Stimulated activated CD4-positive, alpha-beta T cell treated with anti-CD3 and anti-CD28 coated beads, Interleukin-15, amount 100 ng/mL, for 48 hours (primary cell): ENCODE measurements at places on chromosomes 3 and 15.

DNA sequence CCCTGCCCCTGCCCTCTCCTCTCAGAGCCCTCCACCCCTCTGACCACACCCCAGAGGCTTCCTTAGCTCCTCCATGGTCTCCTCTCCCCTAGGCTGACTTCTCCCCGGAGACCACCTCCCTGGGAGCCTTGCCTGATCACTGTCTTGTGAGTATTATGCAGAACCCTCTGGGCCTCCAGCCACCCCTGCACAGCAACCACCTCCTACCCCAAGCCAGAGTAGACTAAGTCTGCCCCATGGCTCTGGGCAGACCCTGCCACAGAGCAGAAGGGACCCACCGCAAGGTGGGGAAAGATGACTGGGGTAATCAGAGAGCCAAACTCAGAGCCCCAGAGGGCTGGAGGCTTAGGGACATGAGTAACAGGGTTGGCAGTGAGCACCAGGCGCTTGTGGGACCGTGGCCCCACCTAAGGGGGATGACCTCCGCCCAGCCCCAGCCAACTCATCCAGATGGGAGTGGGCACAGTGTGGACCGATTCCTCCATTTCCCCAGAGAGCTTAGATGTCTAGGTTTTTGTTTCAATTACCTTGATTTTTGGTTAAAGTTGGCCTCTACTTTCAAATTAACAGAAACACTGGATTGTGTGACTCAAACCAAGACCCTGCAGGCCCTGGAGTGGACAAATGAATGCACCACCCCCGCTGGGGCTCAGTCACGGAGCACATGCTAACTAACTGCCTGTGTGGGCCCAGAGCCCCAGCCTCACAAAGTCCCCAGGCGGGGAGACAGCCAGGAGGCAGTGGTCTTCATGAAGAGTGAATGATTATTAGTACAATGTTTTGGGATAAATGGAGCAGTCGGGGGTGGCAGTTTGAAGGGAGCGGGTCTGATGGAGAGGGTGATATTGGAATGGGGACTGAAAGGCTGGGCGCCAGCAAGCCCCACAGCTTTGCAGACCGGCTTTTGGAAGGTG lies 119.4 kb upstream of the PRR20G start:
- no peak for DNase-seq

DNA sequence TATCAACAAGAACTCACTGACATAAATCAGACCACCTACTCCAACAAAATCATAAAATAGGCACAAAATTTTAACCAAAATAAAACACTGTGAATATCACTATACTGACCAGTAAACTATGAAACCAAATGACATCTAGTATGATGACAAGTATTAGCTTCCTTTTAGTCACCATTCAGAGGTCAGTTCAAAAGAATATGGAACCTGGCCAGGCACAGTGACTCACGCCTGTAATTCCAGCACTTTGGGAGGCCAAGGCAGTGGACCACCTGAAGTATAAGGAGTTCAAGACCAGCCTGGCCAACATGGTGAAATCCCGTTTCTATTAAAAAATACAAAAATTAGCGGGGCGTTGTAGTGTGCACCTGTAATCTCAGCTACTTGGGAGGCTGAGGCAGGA lies 65.8 kb downstream of the SMARCC1 start:
- no peak for DNase-seq

- no peak for DNase-seq
These were observed 247.2 kb downstream of the ZIC4 start for GRCh38 chr3:147159141-147159540.

GRCh38 chr3:13470894-13471574 lies 9.1 kb upstream of the HDAC11 start:
- DNase-seq: no peak

GRCh38 chr3:39191111-39191510 lies 1.3 kb downstream of the XIRP1 start:
- DNase-seq: no peak

DNA sequence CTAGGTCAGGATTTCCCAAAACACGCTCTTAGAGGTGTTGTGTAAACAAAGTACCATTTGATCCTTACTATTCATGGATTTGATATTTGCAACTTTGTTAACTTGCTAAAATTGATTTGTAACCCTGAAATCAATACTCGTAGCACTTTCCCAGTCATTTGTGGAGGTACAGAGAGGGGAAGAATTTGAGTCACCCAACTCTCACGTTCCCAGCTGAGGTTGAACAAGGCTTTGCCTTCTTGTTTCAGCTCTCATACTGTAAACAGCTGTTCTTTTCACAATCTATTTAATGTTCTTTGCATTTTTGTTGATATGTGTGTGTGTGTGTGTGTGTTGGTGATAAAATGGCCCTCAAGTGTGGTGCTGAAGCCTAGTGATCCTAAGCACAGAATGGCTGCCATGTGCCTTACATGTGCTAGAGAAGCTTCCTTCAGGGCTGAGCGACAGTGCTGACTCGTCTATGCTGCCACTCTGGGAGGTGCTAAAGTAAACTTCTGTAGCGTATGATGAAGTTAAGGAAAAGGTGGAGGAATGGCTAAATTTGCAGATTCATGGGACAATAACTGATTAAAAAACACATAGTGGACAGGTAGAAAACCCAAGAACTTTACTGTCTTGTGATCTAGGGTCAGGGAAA lies 173.2 kb downstream of the APBA2 start:
- no peak for DNase-seq

GRCh38 chr3:170621256-170621655 lies 35.4 kb upstream of the SLC7A14 start:
- DNase-seq: no peak

GRCh38 chr3:23051240-23052140 lies 151.6 kb upstream of the UBE2E2 start:
- DNase-seq: no peak

DNA sequence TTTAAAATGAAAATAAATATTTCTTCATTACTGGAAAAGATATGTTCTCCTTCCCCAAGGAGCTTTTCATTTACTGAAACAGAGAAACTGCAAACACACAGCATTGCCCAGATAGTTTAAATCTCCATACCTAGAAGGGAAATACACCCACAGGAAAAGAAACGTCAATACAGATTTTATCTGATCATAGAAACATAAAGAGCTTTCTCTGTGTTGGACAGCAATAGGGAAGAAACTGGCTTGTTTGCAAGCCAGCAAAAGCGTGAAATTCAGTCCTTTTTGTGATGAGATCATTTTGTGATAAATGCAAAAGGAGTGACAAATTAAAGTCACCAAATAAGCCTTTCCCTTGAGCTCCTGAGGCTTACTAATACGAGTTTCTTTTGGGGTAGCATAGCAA lies 398.0 kb downstream of the TIGIT start:
- no peak for DNase-seq

- no peak for DNase-seq
These were observed 32.9 kb upstream of the CYP11A1 start for GRCh38 chr15:74400313-74400860.

GRCh38 chr3:176697284-176697889 lies 499.9 kb downstream of the TBL1XR1 start:
- no peak for DNase-seq

DNA sequence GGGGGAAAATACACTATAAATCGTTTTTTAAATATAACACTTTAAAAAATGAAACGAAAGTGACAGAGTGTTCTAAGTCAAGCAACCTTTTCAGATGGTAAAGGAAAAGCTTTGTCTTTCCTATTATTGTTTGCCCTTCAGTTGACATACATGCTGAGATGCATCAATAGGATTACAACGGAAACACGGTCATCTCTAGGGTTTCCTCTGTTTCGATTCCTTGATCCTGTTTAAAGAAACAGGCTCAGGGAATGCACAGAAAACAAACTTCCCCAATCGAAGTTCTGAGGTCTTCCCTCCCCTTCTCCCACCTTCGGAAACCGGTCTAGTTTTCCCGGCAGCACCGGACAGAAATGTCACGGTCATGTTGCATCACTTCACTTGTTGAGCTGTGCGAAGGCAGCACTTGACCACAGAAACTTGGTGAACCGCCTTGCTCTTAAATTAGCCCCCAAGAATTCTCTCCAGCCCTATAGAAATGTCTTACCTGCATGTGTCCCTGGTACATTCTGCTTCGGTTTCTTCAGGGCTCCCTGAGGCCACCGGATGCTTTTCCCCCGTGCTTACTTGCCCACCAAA lies 556 bp downstream of the PEX5L start:
- no peak for DNase-seq

- no peak for DNase-seq
These were observed 62.9 kb downstream of the FBN1 start for GRCh38 chr15:48582452-48583247.
